ACHN (cell line): ENCODE measurements at places on chromosomes 11 and 22.

DNA sequence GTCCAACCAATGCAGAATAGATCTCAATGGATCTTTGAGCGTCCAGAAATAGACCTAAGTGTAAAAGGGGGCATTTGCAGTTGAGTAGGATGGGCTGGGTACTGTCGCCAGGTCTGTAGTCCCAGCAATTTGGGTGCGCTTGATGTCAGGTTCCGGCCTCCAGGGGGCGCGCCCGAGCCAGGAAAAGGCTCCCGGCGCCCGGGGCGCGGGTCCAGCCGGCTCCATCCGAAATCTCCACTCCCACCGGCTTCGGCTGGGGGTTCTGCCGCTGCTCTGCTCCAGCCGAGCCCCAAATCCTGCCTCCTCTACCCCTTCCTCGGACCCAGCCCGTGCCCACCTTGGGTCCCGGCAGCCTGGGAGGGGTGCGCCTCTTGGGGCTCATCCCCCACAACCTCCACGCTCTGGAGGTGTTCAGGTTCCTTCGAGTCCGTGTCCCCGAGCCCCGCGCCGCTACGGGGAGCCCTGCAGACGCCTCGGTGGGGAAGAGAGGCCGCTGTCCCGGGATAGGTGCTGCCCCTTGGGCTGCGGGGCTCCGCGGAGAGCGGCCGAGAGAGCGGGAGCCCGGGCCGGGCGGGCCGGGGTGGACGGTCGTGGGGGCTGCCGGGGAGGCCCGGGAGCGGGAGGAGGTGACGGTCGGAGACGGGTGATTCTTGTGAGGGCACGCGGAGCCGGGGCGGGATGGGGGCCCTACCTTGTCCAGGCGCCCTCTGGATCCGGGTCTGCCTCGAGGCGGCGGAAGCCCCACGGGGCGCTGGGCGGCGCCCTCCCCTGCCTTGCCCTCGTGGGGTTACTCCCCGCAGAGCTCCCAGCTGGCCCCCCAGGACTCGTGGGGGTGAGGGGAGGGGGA, 13.0 kb upstream of the CYB5R3 start:
- peak; percentile 69 for DNase-seq

GRCh38 chr11:111975076-111975806, 38.1 kb downstream of the DIXDC1 start:
- peak; percentile 9 for DNase-seq

GRCh38 chr11:32838505-32839274, 9.0 kb downstream of the PRRG4 start:
- DNase-seq, result no peak

GRCh38 chr22:36584666-36585065, 55.7 kb upstream of the EIF3D start:
- DNase-seq, result no peak

DNA sequence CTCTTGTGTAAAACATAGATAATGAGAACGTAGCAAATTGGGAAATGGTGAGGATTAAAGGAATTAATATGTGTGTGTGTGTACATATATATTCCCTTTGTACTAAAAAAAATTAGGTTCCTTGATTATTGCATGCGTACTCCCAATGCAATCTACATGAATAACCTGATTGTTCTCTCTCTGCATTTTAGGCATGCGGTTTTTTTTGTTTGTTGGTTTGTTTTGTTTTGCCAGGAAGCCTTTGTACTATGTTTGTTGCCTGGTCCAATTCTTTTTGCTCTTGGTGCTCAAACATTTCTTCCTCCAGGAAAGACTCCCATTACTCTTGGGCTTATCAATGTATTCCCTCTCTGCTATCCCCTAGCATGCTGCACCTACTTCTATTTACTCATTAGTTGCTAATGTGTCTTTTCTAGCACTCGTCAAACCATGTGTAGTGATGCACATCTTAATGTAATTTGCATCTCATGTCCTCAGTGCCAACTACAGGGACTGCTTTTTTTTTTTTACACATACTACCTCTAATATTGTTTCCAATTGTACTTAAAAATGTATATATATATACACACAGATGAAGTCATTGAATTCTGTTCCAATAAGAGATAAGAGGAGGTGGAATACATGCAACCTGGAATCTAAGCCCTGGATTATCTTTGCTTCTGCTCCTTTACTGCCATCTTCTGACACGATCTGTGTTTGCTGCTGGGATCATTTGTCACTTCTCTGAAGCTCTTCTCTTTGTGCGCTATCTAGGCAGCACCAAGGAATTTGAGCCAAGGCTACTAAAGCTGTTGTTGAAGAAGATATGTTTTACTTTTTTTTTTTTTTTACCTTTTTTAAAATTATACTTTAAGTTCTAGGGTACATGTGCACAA, 197.2 kb upstream of the ANO3 start:
- peak; percentile 4 for DNase-seq

DNA sequence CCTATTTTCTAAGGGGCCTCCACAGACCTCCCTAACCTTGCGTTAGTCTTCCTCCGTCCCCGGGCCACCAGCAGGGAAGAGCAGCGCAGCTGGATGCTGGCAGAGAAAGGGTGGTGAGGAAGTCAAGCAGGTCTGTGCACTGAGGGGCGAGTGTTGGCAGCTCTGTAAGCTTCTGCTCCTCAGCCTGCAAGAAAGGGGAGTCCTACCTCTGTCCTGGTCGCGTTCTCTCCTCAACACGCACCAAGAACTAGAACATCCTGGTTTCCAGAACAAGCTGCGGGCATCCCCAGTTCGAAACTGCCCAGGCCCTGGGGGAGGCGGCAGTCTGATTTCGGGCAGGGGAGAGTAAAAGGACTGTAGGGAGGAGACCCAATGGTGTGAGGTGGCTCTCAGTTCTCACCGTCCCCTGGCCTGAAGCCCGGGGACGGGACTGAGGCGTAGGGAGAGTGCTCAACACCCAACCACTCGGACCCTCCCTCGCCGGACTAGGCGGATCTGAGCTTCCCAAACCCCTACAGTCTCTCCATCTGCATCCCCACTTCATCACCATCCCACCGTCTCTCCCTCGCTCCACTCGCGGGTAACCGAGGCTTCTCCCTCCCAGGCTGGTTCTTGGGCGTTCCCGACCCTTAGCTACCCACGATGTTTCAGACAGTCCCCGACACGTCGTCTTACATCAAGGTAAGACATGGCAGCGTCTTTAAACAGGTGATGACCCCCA, 7.7 kb upstream of the FLI1 start:
- no peak for DNase-seq

- DNase-seq, result peak; percentile 95
Observed at GRCh38 chr11:78188286-78189173, at the start of the genes KCTD21 and USP35. Gene KCTD21, minus strand, starts transcription at chr11:78188626. Its CDS starts 14,072 bp downstream, at chr11:78174554. Gene USP35, plus strand, starts transcription at chr11:78188919. Its CDS starts 7,327 bp downstream, at chr11:78196246.

GRCh38 chr11:130457623-130458409, 9.4 kb downstream of the ADAMTS15 start:
- no peak for DNase-seq

DNA sequence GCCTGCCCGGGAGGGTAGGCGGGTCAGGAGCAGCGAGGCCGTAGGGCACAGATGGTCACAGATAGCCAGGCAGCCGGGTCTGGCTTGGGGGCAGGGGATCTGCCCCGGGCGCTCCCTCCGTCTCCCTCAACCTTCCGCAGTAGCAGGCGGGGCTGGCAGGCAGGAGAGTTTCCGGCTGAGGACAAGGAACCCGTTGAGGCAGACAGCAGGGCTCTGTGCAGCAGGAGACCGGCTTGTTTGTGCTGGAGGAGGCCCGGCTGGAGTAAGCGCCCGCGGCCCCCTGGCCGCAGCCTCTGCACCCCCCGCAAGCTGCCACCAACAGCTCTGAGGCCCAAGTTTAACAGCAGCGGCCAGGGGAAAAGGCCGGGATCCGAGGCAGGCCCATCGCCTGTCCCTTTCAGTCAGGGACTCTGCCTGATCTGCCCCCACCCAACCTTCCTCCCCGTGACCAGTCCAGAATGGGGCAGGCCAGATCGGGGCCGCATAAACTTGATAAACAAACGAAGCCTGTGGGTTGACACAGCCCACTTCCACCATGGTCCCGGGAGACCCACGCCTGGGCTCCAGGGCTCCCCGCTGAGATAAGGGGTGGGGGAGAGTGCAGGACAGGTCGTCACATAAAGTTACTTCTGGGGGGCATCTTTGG, 13.6 kb downstream of the SCARF2 start:
- DNase-seq, result no peak

DNA sequence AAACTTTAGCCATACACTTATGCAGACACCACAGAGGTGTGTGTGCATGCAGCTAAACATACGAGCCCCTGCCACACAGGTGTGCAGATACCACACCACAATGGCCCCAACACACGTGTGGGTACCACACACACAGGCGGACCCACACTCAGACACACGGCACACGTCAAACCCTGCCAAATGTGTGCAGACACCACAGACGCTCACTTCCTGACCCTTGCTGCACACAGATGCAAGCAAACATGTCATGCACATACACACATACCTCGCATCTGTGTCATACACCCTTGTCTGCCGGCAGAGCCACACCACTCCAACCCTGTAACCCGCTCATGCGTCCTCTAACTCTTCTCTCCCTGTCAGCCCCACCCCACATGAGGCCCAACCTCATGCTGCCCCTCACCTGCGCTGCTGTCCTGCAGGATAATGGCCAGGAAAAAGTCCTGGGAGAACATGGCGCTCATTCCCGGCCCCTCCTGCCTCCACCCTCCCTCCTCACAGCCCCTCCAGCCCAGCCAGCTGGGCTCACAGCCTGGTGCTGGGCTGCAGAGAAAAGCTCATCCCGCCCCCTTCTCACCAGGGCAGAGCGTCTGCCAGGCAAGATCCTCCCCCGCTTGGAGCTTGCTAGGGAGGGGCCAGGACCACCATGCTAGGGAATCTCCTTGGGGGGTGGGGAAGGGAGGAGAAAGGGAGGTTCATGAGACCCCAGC, 14.2 kb downstream of the SMPD1 start:
- no peak for DNase-seq

DNA sequence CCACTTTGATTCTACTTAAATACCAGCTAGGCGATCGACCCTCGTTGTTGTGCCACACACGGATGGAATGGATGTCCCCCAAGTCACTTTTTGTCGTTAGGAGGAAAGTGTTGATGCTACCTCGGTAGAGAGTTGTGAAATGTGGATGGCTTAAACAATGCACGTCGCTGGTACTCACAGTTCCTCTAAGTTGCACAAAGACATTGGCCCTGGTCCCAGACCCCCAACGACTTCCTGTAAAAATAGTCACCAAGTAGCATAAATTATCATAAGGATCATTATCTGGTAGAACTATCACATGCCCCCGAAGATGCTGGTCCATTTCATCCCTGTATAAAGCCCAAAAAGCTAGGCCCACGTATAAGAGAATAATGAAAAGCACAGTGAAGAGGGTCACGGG, 3.8 kb downstream of the PKDREJ start:
- DNase-seq, result no peak

- DNase-seq, result no peak
Observed at GRCh38 chr11:942823-943222, 17.2 kb downstream of the AP2A2 start.

DNA sequence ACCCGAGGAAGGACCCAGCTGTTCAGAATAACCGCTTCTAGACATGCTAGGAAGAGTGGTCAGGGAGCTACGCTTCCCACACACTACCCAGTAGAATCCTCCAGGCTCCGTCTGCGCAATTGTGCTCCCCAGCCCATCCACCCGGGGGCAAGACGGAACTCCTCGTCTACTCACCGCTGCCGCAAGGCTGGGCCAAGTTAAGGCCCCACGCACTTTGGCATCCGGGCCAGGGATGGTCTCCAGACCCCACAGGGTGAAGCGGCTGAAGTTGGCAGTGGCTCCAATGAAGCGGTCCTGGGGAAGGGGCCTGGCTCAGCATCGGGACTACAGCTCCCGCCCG, 757 bp downstream of the RNASEH2C start:
- DNase-seq, result no peak

GRCh38 chr11:58788355-58789023, 56.0 kb downstream of the GLYATL2 start:
- peak; percentile 52 for DNase-seq

GRCh38 chr11:4830909-4831308, 9.8 kb downstream of the OR51F2 start:
- no peak for DNase-seq

DNA sequence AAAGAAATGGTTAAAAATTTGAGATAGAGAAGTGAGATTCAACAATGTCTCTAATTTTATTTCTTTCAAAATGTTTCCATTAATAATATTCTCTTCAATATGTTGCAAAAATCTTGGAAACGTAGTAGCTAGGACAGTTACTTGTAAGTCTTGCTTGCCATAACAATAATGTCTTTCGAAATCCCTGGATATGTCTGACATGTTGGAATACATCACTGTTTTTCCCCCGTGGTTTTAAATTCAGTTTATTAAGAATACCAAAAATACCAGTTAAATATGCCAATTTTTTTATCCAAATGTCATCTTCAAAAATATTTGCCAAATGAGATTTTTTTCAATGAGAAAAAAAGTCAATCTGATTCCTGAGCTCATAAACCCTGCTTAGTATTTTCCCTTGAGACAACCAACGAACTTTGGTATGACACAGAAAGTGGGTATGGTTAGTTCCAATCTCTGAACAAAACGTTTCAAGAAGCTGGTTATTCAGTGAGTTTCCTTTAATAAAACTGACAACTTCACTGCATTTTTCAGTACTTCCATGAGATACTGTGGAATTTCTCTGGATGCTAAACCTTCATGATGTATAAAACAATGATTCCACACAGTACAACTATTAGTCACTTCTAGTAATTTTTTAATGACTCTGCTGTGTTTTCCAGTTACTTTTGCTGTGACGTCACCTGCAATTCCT, 36.7 kb upstream of the AMPD3 start:
- no peak for DNase-seq

DNA sequence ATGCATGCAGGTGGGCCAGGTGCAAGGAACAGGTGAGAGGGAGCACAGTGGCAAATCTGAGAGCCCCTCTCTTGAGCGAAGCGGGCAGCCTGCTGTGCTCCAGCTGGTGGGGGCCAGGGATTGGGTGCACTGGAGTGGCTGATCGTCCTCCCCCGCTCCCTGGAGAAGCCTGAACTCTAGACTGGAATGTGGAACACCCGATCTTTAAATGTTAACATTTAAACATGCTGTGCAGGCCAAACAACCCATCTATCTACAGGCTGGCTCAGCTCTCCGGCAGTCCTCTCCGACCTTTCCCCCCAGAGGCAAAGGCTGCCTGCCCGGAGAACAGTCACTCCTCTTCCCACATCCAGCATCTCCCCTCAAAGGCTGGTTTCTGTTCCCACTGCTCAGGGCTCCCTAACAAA, 5.1 kb downstream of the MRGPRF start:
- no peak for DNase-seq

DNA sequence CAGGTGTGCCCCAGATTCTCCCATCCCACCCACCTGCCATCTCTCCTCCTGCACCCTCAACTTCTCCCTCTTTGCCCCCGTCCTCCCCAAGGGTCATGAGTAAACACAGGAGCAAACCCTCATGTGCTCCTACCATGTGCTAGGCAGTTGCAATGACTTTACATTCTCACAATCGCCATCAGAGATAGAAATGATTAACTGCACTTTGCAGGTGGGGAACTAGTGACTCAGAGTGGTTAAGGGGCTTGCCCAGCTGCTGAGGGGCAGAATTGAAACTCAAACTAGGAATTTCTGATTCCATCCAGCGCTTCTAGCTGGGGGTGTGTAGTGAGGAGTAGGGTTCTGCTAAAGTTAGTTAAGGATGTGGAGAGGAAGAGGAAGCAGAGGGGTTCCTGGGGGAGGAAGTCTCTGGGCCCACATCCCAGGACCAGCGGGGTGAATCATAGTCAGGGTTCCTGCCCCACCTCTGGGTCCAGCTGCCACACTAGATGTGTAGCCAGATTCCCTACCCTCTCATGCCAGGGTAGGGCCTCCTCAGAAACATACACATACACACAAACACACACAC, 16.0 kb upstream of the PRG2 start:
- DNase-seq, result peak; percentile 50
